ENCODE measurements at places on chromosomes 6 and 20. TPM values are rescaled to one million over a fixed set of nuclear protein-coding genes. Genes with fewer than 3 reads are reported as not detected.

The MATN4 gene
- 0.17 TPM for polyA plus RNA-seq

The MOCS1 gene
- 12.3 TPM for polyA plus RNA-seq

The SLC25A27 gene
- 31.1 TPM for polyA plus RNA-seq

The MUC22 gene
- not detected for polyA plus RNA-seq

The COL9A1 gene
- 32.3 TPM for polyA plus RNA-seq

The DYNLT1 gene
- polyA plus RNA-seq, result 193 TPM

GRCh38 chr6:139994998-139995397 is 620.5 kb upstream of the CITED2 start:
- no peak for DNase-seq

- DNase-seq, result no peak
These were observed 14.1 kb upstream of the FRMD1 start for GRCh38 chr6:168093071-168093505.

DNA sequence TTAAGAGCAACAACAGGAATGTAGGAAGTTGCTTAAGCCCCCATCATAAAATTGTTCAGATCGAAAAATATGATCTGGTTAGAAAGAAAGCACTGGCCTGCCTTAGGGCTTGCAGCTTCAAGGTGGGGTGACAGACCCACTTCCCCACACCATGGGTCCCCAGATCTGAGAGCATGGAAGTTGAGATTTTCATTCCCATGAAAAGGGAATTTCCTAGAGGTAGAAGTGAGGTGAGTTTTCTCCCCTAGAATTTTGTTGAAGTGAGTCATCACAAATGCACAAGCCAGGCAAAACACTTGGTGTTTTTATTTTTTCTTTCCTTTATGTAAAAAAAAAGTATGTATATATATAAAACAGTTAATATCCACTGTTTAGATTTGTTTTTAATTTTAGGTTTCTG is 213.6 kb upstream of the SUPT3H start:
- DNase-seq, result no peak

- no peak for DNase-seq
These were observed 926 bp downstream of the PEX3 start for GRCh38 chr6:143451531-143451930.

DNA sequence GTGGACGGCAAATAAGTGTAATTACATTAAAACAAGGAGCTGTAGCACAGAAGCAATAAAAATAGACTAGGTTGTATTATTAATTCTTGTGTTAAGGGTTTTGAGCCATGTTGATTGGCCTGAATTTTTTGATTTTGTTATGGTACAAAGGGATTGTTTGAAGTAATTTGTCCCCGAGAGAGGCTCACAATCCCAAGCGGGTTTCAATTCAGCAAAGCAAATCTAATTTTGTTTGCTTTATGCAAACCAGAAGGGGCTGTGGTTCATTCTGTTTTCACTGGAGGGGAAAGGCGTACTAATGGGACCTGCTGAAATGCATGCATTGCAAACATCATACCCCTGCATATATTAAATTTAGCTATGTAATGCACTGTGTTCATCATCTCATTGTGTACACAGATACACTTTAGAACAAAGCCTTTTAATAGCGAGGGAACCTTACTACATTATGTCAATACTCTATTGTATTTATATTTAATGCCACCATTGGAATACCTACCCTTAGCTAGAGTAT is 379.5 kb upstream of the POU3F2 start:
- no peak for DNase-seq

DNA sequence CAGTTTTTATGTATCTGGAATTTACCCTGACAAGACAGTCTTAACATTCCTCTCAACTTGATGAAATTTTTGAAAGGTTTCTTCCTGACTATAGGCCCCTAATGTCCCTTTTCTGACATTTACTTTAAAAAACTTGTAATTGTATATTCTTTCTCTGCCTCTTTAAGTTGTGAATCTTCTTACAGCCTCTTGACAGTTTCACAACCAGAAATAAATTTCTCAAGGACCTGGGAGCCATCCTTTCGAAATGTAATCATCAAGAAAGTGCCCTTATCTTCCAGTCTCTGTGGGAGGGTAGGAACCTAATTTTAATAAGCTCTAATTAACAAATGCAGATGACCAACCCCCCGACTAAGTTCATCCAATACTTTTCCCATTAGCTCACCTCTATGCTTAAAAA is 403.6 kb upstream of the GJE1 start:
- DNase-seq, result no peak

DNA sequence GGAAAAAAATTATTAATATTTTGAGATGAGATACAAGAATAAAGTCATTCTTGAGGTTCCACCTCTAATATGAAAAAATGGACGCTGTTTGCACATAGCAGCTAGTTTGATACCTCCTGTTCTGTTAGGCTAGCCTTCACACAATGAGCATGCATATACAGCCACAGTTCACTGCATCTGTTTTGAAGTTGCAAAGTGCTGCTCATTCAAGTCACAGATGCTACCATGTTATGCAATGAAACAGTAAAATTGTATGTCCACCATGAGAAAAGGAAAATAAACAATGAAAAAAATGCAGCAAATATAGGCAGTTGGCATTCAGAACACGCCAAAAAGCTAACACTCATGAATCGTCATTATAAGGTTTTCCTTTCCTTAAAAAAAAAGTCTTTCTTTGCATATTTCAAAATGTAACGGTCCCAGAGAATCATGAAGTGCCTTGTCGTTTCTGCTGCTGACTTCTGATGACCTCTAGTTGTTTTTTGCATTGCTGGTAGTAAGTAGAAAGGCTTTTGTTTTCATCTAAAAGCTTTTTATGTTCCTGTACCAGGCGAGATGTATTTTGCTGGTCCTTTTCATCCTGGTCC is 70.7 kb downstream of the MAP3K7 start:
- DNase-seq, result no peak

DNA sequence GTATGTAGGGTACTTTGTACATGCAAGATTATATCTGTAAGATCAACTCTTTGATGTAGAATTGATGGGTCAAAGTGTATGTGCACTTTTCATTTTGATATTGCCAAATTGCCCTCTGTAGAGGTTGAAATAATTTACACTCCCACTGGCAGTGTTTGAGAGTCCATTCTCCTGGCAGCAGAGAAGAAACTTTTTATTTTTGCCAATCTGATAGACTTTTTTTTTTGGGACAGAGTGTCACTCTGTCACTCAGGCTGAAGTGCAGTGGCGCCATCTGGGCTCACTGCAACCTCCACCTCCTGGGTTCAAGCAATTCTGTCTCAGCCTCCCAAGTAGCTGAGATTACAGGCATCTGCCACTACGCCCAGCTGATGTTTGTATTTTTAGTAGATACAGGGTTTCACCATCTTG is 199.2 kb downstream of the ZFAND3 start:
- no peak for DNase-seq

DNA sequence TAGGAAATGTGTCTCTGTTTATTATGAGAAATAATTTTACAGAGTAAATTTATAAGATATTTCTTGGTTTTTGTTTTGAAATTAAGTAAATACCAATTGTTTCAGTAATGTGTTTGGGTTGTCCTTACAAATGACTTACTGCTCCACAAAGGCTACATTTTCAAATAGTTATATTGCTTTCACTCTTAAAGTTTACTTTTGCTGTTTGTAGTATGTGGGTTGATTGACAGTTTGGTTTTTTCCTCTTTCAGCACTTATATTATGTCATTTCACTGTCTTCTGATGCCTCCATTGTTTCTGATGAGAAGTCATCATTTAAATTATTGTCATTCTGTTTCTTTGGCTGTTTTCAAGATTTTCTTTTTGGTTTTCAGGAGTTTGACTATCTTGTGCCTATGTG is 34.9 kb upstream of the SUMO4 start:
- no peak for DNase-seq

DNA sequence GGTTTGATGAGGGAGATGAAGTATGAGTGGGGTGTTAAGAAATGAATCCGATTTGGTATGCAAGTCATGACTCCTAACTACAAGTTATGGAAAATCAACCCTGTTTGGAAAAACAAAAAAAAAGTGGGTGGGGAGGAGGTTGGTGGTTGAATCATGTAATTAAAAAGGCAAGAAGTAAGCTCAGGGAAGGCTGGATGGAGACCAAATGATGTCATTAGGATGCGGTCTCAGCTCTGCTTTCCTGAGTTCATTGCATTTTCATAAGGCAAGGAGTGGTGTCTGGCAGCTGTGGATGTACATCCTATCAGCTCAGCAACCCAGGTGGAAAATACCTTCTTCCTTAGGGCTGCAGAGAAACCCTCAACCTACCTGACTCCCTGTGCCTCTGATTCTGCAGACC is 60.4 kb upstream of the AKAP12 start:
- DNase-seq, result no peak

GRCh38 chr6:125918681-125919566 is 37.6 kb upstream of the HINT3 start:
- DNase-seq, result peak; percentile 71

DNA sequence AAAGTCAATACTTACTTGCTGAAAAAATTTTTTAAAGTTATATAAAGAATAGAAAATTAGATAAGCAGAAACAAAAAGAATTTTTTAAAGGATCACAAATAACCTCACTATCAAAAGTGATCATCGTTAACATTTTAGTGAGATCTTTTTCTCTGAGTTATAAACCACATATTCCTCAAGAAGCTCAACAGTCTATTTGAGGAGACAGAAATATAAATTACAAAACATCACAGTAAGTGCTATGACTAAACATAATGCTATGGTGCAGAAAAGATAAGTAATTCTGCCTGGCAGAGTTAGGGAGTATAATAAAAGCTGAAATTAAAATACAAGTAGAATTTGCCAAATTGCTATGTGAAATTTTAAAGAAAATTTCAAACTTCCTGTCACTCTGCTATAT is 226.7 kb downstream of the LMBRD1 start:
- DNase-seq, result no peak

- no peak for DNase-seq
These were observed 128.0 kb upstream of the NT5E start for GRCh38 chr6:85321906-85322305.

GRCh38 chr20:37226889-37227288 is 34.7 kb downstream of the GHRH start:
- no peak for DNase-seq

- no peak for DNase-seq
These were observed 7.6 kb downstream of the FAM217A start for GRCh38 chr6:4071330-4071729.

- DNase-seq, result no peak
These were observed 201.8 kb downstream of the GRIK2 start for GRCh38 chr6:101595276-101595675.

DNA sequence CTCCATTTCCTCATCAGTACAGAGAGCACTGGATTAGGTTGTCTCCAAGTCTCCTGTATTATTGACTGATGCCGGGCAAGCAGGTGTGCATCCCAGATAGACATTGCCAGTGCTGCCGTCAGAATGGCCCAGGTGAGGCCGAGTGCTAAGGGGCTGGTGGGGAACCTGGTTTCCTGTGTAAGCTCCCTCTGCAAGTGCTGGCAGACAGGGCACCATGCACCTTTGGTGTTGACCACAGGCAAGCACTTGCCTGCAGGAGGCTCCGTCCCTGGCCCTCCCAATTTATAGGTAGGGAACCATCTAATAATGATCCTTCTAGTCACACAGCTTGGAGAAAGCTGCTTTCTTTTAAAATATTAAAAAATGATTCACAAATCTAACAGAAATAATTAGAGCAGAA is 747 bp downstream of the GABRR1 start:
- no peak for DNase-seq
